Gastrocnemius medialis (tissue), 4 donors: ENCODE measurements at places on chromosomes 5 and 9.

GRCh38 chr5:149217803-149218155 lies 53.9 kb upstream of the AFAP1L1 start:
- DNase-seq: no peak

GRCh38 chr9:106588626-106589025 lies 274.3 kb upstream of the ZNF462 start:
- DNase-seq: no peak

DNA sequence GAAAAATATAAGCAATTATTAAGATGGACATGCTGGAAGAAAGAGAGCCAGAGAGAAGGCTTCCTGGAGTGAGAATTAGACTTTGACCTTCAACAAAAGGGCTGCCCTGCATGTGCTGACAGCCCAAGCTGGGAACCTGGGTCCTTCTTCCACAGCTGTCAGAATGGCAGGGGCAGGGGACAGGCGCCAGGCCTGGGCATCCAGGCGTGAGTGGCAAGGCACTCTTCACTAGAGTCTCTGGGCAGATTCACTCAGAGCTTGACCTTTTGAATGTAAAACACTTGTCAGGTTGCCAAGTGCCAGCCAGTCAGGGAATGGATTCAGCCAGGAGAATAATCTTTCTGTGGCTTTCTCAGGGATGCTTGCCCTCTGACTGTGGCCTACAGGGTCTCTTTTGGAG lies 119.1 kb upstream of the CLINT1 start:
- no peak for DNase-seq

DNA sequence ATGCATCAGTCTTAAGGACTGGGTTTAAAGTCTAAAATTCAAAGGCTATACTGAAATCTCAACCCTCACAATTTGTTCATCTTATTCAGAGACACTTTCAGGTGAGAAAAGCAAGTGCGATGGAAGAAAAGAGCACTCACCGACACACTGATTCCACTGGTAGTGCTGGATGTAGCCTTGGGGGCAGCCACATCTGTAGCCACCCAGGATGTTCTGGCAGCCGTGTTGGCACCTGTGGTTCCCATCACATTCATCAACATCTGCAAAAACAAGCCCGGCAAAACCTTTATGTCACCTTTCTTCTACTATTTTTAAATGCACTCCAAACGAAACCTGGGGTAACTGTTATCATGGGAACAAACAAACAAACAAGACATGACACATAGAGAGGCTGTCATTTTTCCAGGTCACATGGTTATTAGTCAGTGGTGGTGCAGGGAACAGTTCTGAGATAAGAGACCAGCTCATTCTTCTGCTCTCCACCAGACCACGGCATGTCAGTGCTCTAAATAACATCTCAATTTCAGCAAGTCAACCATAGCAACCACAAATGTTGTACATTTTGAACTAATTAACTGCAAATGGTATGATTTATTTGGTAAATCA lies 188.4 kb downstream of the SLC12A2 start:
- no peak for DNase-seq
